ENCODE measurements at places on chromosomes 2 and 18.

DNA sequence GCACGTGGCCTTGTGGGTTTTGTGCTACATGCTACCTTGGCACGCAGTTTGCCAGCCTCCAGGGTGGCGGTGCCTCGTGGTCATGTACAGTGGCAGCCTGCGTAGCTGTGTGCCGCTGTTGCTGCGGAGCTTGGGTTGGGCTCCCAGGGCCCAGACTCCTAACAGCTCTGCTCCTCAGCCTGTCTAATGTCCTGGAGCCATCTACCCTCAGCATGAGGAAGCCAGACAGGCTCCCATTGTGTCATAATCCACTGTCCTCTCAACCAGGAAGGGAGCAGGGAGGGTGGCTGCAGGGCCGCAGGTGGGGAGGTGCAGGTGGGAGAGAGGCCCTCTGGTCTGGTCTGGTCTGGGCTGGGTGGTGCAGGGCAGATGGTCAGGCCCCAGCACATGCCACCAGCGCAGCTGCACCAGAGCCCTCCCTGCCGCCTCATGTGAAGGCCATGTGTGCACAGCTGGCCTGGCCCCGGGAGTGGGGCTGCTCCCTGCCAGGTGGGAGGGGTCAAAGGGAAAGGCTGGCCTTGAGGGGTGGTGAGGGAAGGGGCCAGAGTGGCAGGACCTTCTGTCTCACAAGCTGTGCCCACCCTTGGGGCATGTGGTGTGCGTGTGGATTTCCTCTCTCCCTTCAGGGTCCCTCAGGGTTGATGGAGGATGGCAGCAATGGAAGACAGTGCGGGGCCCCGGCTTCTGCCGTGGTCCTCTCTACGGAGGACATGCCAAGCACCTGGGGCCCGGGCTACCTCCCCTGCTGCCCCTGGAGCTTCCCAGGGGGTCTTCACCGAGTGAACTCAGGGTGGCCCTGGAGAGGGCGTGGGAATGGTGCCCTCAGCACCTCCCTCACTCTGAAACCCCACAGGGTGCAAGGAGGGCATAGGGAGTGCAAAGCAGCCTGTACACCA, 4.8 kb downstream of the ATOH8 start:
- ATAC-seq: no peak

- no peak for ATAC-seq
These were observed 348.1 kb downstream of the GALR1 start for GRCh38 chr18:77597726-77598125.

DNA sequence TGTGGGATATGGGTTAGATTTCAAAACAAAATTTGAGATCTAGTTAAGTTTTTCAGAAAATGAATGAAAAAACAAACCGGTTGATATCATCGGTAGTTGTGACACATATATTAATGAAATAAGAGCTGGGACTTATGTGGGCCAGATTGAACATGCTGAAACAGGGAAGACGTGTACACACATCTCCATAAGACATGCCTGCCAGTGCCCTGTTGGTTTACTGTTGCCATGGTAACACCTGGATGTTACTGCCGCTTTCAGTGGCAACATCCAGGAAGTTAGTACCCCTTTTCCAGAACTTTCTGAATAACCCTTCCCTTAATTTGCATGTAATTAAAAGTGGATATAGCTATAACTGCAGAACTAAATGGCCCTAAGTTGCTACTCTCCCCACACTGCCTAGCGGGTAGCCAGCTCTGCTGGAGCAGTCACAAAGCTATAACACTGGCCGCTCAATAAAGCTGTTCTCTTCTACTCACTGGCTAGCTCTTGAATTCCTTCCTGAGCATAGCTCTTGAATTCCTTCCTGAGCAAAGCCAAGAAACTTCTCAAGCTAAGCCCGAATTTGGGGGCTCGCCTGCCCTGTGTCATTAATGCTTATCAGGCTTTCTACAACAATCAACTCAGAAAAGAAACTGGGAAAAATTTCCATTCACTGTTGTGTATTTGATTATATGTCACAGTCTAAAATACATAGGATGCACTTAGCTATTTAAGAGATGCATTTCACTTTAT, 776.3 kb upstream of the CDH7 start:
- ATAC-seq: no peak

DNA sequence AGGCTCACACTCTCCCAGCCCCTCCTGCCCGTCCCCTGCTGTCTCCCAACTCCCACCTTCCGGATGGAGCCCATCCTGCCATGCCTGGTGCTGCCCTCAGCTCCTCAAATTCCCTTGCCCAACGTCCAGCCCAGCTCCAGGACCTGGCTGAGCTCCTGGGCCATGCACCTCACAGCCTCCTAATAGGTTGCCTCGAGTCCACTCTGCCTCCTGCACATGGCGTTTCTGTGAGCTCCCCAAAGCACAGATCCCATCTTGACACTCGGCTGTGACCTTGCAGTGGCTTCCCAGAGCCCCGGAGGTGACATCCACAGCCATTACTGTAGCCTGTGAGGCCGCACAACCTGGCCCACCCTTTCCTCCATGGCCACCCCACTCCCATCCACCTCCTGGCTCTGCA, 191.9 kb upstream of the SALL3 start:
- no peak for ATAC-seq

GRCh38 chr2:102483086-102483485, 10.1 kb downstream of the SLC9A4 start:
- ATAC-seq: no peak

DNA sequence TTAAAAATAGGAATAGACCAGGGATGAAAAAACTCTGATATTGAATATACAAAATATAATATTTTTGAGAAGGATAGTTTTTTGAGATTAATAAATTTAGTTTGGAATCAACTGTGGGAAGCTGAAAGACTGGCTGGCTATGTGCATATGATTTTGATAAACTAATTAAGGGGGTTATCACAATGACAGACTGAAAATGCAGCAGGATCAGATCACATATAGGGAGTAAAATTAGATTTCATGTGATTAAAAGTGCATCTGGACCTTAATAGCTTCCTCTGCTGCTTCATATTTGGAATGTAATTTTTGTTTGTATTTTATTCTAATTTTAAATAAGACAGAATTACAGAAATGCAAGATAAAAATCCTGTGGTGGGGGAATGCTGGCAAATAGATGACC, 111.7 kb downstream of the CCDC102B start:
- ATAC-seq: no peak

- ATAC-seq: no peak
These were observed 77.7 kb upstream of the FBXO11 start for GRCh38 chr2:47984041-47984440.

GRCh38 chr2:174240097-174240496, 8.2 kb downstream of the OLA1 start:
- ATAC-seq: no peak

- no peak for ATAC-seq
These were observed 517.2 kb upstream of the ACVR2A start for GRCh38 chr2:147327613-147328012.

- ATAC-seq: peak; percentile 48
These were observed 413.3 kb upstream of the TRIB2 start for GRCh38 chr2:12303181-12304030.

GRCh38 chr18:76765649-76766048, 56.7 kb upstream of the ZNF236 start:
- no peak for ATAC-seq

- ATAC-seq: no peak
These were observed 68.7 kb downstream of the CDH2 start for GRCh38 chr18:28108254-28108653.

DNA sequence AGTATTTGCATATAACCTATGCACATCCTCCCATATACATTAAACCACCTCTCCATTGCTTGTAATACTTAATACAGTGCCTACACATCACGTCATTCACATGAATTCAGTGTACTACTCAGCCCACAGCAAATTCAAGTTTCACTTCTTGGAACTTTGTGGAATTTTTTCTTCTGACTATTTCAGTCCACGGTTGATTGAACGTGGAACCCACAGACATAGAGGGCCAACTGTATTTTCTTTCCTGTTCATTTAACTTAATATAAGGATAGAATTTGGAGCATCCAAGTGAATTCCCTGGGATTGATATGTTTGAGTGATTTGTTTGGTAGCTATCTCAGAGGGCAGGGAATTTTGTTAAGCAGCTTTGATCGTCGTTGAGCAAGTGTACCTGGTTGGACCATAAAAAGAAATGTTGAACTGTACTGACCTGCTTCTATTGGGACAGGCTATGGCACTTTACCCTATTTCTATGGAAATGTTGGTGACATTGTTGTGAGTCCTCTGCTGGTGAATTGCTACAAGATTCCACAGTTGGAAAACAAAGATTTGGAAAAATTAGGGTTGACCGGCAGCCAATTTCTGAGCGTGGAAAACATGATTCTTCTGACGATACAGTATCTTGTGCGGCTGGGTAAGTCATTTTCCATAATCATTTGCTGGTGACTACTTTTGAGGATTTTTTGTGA, 156.6 kb downstream of the ESCO1 start:
- no peak for ATAC-seq

GRCh38 chr2:195532628-195533271, 124.3 kb upstream of the SLC39A10 start:
- peak; percentile 25 for ATAC-seq

DNA sequence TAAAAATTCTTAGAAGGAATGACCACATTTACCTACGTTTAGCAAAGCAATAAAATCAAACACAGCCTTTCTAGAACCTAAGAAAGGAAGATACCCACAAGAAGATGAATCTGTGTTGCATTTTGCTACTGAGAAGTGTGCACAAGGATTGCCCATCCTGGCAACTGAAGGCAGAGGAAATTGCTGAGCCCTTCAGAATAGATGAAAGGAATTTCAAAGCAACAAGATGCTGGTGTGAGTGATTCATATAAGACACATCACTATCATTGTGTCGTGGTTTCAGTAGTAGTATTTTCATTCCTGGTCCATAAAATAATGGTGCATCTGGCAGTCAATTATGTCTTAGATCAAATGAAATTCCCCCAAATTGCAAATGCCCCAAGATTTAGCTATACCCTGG, 48.4 kb upstream of the ANKRD44 start:
- ATAC-seq: peak; percentile 22

GRCh38 chr2:8552293-8552801, 129.5 kb upstream of the ID2 start:
- ATAC-seq: no peak

GRCh38 chr2:21223618-21224017, 99.8 kb downstream of the TDRD15 start:
- no peak for ATAC-seq

DNA sequence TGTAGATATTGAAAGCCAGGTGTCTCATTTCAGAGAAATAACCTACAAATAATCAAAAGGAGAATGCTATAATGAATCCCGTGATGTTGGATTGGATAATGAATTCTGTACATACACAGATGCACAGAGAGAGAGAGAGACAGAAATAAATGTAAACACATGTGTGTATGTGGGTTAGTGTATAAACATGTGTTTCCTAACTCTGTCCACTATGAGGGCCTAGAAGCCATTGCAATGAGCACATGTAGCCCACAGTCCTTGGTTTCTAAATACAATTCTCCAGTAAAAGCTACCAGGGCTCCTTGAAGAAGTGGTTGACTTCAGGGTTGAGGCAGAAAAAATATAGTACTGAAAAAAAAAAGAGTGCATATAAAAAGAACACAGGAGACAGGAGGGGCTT, 109.5 kb downstream of the INHBB start:
- ATAC-seq: no peak

DNA sequence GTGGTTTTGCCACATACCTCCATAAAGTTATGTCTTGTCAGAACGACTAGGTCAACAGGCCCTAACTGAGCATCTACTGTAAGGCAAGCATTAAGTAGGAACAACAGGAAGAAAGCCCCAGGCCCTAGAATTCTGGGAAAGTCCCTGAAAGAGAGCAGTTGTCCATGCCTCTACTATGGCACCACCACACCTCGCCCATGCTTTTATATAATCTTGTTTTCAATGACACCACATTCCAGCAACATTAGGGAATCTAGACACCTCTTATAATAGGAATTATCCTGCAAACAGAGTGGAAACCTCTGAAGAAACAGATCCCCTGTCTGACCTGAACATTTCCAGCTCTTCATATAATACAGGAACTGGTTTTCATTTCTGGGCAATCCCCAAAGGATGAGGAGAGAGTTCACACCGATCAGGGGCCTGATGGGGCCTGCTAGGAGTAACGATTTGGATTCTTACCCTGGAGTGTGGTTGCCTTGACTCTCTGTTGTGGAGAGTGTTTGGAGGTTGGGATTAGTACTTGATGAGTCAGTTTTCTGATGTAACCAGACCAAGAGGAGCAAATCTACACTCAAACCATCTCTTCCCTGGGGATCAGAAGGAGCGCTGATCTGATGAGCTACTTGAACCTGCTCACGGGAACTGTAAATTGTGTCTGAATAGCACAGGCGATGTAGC, 31.9 kb upstream of the CEP68 start:
- no peak for ATAC-seq

DNA sequence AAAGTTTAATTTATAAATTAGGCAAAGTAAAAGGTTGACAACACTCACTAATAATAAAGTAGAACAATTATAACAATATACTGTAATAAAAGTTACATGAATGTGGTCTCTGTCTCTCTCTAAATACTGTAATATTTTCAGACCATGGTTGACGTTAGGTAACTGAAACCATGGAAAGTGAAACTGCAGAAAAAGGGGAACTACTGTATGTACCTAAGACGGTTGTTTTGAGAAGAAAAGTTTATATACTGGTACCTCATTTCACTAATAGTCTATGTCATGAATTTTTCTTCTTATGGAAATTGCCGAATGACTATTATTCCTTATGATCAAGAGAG, 166.7 kb upstream of the ZNF521 start:
- no peak for ATAC-seq

GRCh38 chr2:114108824-114109416, 219.0 kb downstream of the ACTR3 start:
- ATAC-seq: no peak

- ATAC-seq: no peak
These were observed 60.6 kb upstream of the CUL3 start for GRCh38 chr2:224645722-224646121.

DNA sequence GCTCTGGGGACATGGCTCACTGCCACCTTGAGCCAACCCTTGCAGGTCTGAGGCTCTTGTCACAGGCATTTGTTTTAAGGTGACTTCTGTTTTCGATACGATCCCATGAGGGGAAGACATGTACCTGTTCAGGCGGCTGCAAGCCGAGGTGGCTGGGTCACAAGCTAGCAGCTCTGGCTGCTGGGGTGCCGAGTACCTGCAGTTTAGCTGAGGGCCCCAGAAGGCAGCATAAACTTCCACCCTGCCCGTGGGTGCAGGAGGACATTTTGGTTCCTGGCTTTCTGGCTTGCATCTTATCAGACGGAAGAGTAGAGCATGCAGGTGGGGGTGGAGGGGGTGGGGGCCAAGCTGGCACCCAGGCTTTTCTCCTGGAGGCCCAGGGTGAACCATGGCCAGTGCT, 28.4 kb downstream of the COA5 start:
- ATAC-seq: no peak

GRCh38 chr2:2039826-2040225, 291.2 kb downstream of the MYT1L start:
- ATAC-seq: no peak

DNA sequence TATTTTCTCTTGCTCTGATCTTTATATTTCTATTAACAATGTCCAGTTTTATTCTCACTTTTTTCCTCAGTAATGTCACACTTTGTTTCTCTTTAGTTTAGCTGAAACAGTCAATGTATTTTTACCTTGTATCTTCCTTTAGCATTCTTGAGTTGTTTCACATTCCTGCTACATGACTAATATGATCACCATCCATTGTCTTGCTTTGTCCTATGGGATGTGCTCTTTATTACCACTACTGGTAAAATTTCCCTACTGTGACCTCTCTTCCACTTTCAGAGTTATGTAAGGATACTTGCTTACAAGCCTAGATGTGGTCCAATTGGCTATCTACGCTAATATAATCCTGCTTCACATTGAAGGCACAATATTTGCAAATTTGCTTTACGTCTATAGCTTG, 457.9 kb downstream of the PIK3C3 start:
- ATAC-seq: no peak
